Left renal pelvis (tissue), 4 donors: ENCODE measurements at places on chromosomes 1 and 21. TPM values are rescaled to one million over a fixed set of nuclear protein-coding genes. Genes with fewer than 3 reads are reported as not detected.

OR2W3 gene
- polyA plus RNA-seq = 0.37 TPM

RGS16 gene
- polyA plus RNA-seq = 0.82 TPM

SETSIP gene
- polyA plus RNA-seq = 0.42 TPM

RXFP4 gene
- polyA plus RNA-seq = 0.13 TPM

GPA33 gene
- polyA plus RNA-seq = 0.22 TPM

TCHH gene
- 0.07 TPM for polyA plus RNA-seq

KLHDC7A gene
- polyA plus RNA-seq = 0.23 TPM

CYP4Z1 gene
- 0.44 TPM for polyA plus RNA-seq

- DNase-seq = no peak
Measured at GRCh38 chr1:197595304-197595904, 179.9 kb downstream of the DENND1B start.

- DNase-seq = no peak
Measured at GRCh38 chr1:99843760-99844159, 6.4 kb upstream of the AGL start.

DNA sequence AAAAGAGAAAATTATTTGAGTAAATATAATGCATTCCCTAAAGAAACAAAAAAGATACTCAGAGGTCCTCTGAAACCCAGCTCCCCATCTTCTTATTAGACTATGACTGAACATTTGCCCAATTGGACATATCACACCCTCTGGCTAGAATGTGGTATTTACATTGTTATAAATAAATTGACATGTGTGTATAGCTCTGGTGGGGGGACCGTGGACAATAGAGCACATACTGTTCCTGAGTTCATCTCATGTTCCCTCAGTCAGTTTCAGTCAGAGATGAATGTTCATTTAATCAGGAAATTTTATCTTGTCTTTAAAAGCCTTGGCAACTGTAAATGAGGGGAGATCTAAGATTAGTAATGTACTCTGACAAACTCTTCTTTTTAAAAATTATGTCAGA, 459.3 kb upstream of the ADAMTS5 start:
- DNase-seq = no peak

DNA sequence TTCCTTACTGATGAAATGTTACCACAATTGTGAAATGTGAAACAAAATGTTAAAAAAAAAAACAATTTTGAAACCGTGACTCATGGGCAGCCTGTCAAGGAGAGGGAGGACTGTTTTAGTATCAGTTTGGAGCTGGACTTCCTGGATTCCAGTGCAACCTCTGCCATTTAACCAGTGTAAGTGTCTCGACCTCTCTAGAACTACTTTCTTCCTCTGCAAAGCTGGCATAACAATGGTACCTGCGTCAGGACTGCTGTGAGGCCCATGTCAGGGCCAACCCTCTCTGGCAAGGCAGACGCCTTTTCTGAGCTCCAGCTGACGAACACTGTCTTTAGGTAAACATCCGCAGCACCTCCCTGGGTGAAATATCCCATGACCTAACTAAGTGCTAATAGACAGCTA, 20.9 kb downstream of the URB1 start:
- no peak for DNase-seq

DNA sequence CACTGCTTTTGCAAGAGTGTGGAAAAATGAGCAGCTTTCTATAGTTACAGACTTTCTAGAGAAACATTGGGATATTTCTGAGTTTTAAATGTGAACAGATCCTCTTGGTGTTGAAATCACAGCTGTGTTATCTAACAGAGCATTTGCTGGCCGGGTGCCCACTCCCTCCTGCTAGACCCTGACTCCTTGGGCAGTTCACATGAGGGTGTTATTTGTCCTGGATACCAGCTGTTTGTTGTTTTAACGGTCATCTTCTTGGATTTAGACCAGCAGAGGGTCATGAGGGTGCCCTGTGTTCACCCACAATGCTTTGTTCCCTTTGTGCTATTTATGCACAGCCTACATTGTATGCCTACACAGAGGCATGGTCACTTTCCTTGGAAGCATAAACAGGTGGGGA, 67.1 kb downstream of the CENPF start:
- no peak for DNase-seq

DNA sequence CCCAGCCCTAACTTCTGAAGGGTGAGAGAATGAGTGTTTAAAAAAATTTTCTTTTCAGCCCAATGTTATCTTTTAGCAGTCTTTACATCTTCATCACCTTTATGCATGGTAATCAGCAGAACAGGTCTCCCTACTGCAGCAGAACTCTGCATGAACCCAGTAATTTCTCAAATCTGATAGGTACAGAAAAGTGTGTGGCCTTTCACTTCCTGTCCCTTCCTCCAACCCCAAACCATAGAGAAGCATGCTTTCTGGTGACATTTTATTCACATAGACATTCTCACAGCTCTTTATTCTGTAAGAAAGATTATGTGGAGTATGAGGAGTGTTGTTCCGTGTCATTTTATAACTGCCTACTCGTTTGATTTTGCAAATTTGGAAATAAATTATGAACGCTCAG, 68.6 kb downstream of the RPAP2 start:
- no peak for DNase-seq

DNA sequence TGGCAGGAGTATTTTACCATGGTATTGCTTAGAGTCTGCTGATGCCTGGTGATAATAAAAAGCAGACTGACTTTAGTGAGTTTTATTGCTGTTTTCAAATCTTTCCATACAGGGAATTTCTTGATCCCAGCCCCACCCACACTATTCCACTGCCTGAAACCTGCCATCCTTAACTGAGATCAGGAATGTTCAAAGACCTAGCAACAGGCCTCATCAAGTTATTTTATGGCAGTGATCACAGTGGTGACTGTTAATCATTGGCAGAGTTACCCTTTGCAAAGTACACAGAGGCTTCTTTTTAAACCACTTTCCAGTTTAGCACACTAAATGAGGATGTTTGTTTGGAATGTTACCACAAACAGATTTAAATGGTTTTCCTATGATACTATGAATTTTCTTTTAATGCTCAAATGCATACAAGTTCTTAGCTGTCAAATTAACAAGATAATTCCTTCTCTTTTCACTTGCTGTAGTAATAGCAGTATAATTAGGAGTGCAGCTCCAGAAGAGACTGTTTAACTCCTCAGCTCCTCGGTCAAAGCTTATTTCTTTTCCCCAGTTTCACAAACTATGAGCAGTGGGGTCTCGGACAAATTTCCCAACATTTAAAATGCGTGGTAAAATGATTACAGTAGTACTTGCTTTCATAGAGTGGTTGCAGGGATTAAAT, 69.9 kb upstream of the USP25 start:
- peak; percentile 33 for DNase-seq

DNA sequence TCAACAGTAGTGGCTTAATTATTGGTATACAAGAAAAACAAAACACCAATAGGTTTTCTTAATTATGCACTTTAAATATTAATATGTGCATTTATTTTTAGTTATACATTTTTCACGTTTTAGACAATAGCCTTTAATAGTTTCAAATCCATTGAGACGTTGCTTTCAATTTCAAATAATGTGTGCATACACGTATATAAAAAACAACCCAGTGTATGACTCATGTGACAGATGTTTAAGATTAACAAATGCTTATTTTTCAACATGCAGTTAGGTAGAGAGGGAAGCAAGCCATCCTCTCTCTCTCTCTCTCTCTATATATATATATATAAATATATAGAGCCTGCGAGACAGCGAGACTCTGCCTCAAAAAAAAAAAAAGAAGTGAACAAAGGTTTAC, 24.3 kb downstream of the EYA3 start:
- DNase-seq = no peak

- no peak for DNase-seq
Measured at GRCh38 chr1:175765293-175765692, 21.9 kb upstream of the TNR start.

DNA sequence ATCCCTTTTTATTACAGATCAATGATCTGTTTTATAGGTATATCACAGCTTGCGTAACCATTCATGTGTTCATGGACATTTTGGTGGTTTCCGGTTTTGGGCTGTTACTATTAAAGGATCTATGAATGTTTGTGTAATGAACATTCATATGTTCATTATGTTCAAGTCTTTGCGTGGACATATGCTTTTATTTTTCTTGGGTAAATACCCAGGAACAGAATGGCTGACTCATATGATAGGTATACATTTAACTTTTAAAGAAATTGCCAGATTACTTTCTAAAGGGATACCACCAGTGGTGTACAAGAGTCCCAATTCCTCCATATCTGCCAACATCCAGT, 73.7 kb downstream of the SPATA46 start:
- no peak for DNase-seq

- DNase-seq = no peak
Measured at GRCh38 chr1:31785020-31785946, 21.1 kb upstream of the ADGRB2 start.

DNA sequence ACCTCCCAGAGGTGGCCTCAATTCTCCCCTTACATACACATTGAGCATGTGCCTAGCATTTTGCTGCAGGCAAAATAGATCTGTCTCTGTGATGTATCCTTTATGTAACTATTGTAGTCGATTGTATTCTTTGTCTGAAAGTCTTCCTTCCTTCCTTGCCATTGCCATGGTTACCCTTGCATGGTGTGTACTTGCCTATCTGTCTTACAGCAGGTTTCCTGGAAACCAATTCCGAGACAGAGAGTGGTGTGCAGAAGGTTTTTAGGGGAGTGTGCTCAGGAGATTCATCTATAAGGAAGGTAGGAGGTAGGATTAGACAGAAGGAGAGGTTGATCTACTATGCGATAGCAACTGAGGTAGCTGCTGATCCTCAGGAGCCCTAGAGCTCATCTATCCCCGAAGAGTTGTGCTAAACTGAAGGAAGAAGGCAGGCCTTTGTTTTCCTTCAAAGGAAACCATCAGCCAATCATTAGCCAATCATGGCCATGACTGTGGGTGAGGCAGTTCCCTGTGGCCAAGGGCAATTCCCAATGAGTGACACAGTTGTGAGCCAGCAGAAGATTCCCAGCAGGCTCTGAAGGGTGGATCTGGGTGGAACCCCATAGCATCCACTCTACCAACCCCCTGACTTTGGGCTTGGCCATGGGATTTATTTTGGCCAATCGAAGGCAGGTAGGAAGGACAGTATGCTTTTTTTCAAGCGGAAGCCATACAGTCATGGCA, 15.0 kb downstream of the CITED4 start:
- no peak for DNase-seq

- DNase-seq = no peak
Measured at GRCh38 chr21:26469789-26470188, 103.3 kb downstream of the CYYR1 start.

DNA sequence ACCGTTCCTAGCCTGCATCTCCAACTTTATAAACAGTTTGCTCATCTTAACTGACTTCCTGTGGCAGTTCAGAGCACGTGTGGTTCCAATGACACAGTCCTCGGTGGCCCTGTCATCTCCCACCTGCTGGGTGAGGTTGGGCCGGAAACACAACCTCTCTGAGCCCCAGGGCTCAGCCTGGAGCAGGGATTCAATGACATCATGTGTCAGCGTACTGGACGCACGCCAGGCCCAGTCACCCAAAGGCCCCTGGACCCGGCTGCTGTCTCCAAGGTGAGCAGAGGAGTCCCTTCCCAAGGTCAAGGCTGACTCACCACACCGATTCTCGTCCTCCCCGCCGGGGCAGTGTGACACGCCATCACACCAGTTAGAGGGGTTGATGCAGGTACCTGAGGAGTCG, 19.9 kb downstream of the TMPRSS2 start:
- DNase-seq = no peak

DNA sequence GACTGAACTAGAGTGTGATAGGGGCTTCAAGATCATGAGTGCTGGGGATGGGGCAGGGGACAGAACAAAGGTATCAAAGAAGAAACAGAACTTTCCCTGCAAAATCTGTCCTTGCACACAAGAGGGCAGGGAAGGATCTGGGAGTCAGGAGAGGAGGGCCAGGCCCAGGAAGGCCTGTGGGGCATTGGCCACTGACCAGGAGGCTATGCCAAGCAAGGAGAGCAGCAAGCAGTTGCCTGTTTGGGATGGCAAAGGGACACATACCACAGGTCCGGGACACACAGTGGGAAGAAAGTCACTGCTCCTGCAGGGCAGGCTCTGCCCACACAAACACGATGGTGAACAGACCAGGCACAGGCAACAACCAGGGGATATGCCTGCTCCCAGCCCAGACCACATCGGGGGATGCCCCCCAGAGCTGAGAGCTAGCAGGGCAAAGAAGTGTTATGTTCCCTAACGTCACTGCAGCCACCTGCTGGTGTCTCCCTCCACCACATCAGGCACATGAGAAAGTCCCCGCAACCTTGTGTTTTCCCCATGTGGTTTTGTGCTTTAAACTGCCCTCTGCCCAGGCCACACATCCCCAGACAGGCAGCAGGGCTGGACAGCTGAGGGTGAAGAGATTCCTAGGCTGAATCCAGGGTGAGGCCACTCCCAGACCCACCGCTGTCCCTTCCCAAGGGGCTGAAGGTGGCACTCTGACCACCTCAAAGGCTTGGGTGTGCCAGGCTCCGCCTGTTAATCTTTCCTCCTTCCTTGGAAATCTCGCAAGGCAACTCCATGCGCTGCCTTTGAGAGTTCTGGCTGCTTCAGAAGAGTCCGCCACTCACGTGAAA, 53.6 kb downstream of the KIF21B start:
- no peak for DNase-seq
